Upper lobe of left lung (tissue), 6 donors: ENCODE measurements at places on chromosomes 11 and 22.
A peak's percentile ranks its signal among the peaks of the same experiment; 100 is the strongest.

- DNase-seq: no peak
Observed at GRCh38 chr22:28935713-28936112, 52.3 kb downstream of the ZNRF3 start.

- DNase-seq: no peak
Observed at GRCh38 chr11:72039856-72040401, 40.4 kb downstream of the NUMA1 start.

GRCh38 chr11:2306877-2307500 lies 5.2 kb downstream of the TSPAN32 start:
- peak; percentile 80 for DNase-seq

- DNase-seq: no peak
Observed at GRCh38 chr22:36083056-36083455, 54.4 kb upstream of the RBFOX2 start.

DNA sequence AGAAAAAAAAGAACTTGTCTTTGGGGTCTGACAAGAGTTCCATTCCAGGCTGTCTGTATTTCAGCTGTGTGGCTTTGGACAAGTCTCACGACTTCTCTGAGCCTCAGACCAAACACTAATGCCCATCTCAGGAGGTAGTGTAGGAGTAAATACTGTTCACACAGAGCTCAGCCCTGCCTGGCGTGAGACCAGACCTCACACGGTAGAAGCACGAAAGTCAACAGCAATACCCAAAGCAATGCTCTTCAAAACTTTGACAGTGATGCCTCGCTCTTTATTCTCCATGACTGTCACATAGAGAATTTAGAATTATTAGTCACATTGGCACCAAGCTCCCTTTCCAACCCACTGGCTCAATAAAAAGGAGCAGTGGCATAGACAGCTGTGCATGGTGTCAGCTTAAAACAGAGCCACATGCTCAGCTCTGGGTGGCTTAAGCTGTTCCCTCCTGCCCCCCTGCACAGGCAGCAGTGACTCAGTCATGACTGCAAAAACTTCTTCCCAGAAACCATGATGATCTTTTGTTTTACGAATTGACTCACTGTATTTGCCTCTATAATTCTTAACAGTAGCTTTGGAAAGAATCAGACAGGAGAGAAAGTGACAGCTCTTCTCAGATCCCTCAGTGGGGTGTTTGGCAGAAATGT lies 74.0 kb upstream of the PHF21B start:
- DNase-seq: no peak

DNA sequence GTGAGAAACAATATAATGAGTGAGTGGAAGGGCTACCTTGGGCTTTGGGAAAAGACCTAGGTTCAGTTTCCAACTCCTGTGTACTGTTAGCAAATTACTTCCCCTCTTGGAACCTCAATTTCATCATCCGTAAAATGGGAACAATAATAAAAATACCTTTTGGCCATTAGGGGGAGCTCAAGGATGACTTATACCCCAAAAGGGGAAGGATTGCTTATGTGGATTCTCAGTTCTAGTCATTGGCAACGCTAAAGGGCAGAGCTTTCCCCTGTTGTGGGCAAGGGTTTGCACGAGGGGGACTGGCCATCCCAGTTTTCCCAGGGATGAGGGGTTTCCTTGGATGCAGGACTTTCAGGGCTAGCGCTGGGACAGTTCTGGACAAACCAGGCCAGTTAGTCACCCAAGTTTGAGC lies 3.1 kb upstream of the COMMD9 start:
- no peak for DNase-seq

- DNase-seq: peak; percentile 79
Observed at GRCh38 chr22:29343313-29343805, 27.9 kb upstream of the RASL10A start.

DNA sequence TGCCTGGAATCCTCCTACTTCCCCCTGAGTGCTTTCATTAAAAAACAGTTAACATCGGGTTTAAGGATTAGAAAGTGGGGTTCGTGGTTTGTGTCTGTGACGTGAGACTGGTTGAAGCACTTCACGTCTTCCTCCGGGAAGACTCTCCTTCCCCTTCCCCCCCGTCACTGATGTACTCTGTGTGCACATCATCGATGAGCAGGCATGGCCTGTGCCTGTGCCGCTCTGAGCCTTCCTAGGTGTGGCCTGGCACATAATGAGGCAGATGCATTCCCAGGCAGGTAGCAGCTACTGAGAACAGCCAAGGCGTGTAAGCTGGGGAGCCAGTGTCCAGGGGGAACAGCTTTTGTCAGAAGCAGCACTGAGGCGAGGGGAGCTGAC lies 93.8 kb downstream of the BCR start:
- DNase-seq: no peak

- DNase-seq: no peak
Observed at GRCh38 chr22:42297778-42298177, 27.3 kb upstream of the TCF20 start.

DNA sequence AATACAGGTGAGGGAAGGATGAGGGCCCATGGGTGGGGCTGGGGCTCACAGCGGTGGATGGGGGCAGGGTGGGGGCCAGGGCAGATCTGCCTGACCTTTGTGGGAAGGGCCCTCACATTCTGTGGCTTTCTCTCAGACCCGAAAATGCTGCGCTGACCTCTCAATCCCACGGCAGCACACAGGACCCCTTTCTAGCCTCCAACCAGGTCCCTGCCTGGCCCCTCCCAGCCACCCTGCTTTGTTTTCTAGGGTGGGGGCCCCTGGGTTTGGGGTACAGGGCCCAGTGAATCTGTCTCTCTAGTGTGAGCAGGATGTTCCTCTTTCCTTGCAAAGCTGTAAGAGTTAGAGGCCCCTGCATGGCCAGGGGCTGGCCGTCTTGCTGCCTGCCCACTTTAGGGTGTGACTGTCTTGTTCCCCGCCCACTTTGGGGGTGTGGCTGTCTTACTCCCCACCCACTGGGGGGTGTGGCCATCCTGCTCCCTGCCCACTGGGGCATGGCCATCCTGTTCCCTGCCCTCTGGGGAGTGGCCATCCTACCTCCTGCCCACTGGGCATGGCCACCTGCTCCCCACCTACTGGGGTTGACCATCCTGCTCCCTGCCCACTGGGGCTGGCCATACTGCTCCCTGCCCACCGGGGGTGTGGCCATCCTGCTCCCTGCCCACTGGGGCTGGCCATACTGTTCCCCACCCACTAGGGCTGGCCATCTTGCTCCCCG lies 11.5 kb downstream of the PARVG start:
- no peak for DNase-seq

GRCh38 chr22:18110954-18111758 lies 547 bp downstream of the TUBA8 start:
- no peak for DNase-seq

DNA sequence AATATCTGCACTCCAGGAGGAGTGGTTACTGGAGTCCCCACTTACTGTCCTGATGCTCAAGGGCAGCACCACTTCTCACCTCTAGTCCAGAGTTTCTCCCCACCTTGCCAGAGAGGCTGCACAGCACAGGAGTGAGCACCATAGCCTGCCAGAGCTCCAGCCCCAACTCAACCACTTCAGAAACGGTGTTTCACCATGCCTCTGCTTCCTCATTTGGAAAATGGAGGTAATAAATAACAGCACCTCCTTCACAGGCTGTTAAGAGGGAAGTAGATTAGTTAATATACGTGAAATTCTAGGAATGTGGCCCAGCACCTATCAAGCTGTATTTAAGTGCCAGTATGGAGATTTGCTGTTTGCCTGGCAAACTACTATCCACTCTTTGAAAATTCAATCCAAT lies 63.0 kb downstream of the GALNT18 start:
- DNase-seq: peak; percentile 76

DNA sequence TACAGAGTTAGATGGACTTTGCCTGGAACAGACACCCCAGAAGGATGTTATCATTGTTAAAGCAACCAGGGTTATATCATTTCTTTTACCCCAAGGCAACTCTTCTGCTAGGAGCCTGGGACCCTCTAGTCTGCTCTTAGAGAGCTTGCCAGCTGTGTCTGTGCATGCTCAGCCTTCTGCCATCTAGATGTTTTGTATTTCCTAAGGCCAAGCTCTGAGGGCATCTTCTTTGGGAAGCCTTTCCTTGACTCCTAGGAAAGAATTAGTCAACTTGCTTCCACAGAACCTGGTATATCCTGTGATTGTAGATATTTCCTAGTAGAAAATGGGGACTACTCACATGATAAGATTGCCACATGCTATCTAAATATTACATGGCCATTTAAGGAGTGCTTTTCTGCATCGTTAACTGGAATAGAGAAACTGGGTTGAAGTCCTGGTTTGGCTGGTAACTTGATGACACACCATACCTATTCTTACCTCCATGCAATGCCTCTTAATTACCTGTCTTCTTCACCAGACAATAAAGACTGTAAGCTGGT lies 87.6 kb downstream of the STIM1 start:
- DNase-seq: no peak

GRCh38 chr22:19903031-19903430 lies 38.5 kb upstream of the COMT start:
- DNase-seq: no peak

- peak; percentile 43 for DNase-seq
Observed at GRCh38 chr22:19620742-19621371, 93.4 kb upstream of the SEPTIN5 start.

GRCh38 chr22:49432897-49433443 lies 394.7 kb downstream of the BRD1 start:
- DNase-seq: no peak

GRCh38 chr11:27650988-27651387 lies 49.3 kb downstream of the BDNF start:
- no peak for DNase-seq

- DNase-seq: no peak
Observed at GRCh38 chr11:79129702-79130101, 311.1 kb downstream of the TENM4 start.

DNA sequence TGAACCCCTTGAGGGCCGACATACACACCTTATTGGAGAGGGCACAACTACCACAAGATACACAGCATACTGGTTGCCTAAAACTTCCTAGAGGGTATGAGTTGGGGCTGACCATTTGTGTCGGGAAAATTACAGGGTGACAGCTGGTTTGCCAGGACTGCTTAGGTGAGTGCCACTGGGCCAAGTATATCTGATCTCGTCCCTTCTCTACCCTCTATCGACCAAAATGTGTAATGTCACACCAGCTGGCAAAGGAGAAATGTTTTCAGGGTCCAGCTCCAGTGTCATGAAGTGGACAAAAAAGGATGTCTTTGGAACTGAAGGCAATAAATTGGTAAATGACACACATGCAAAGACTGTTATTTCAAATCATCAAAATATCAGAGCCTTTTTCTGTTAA lies 126.1 kb downstream of the PGR start:
- DNase-seq: no peak

DNA sequence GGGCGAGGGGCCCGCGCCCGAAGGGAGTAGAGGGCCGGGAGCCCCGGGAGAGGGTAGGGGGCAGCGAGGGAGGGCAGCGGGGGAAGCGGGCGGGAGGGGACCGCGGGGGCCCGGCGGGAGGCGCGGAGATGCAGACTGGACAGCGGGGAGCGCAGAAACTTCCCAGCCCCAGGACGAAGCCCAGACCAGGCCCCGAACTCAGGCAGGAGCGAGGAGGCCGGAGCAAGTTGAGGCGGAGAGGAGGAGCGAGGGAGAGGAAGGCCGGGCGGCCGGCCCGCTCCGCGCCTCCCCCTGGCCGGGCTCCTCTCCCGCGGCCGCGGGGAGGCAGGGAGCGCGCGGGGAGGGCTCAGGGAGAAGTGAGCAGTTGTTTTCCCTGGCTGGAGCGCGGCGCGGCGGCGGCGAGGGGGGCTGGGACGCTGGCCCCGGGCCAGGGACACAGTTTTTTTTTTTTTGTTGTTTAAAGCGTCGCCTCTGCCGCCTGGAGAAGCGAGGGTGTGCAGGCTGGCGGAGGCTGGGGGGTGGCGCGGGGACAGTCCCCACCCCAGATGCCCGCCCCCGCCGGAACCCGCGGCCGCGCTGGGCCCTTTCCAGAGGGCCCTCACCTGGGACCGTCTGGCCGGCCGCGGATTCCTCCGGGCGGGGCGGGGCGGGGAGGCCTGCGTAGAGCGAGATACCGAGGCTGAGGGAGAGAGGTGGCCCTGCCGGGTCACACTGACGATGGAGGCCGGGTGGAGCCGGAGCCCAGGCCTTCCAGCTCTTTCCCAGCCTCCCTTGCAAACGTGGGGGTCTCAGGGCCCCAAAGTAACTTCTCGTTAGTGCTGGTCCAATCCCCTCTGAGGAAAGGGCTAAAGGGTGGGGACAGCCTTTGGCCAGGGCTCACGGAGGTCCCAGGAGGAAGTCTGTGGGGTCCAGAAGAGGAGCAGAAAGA lies at the start of gene LTBP3:
Gene LTBP3 (minus strand): TSS at position 358 of the 928 bp plus-strand sequence. CDS start 400 bp downstream, outside the sequence.
- DNase-seq: peak; percentile 74

- DNase-seq: no peak
Observed at GRCh38 chr22:27218012-27218920, 560.9 kb downstream of the MIAT start.

GRCh38 chr11:2774173-2775082 lies 74.6 kb upstream of the KCNQ1OT1 start:
- DNase-seq: no peak

GRCh38 chr11:79150966-79151365 lies 289.9 kb downstream of the TENM4 start:
- DNase-seq: no peak

DNA sequence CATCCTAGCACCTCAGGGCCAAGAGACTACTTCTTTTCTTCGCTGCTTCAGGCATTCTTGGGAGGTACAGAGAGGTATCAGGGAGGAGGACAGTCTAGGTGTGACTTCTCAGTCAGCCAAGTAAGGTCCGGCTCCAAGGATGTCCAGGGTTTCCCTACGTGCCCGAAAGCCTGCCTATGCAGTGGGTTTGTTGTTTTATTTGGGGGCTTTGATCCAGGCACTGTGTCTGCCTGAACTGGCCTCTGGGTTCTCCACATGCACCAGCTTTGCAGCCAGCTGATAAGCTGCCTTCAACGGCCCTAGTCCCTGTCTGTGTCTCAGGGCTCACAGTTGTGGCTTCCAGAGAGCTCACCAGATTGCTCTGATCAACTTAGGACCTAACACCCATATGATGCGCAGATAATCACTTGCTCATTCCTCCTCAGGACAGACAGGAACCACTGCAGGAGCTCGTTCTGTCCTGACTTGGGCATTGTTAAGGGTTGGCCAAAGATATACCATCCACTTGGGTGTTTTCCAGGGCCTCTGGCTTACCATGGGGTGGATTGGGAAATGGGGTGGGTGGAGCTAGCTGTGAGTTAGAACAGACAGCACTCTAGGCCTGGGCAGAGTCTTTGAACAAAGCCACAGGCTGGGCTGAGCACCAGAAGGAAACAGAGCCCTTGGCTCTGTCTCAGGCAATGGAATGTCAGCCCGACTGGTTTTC lies 45.5 kb upstream of the CRYBB3 start:
- DNase-seq: peak; percentile 93

DNA sequence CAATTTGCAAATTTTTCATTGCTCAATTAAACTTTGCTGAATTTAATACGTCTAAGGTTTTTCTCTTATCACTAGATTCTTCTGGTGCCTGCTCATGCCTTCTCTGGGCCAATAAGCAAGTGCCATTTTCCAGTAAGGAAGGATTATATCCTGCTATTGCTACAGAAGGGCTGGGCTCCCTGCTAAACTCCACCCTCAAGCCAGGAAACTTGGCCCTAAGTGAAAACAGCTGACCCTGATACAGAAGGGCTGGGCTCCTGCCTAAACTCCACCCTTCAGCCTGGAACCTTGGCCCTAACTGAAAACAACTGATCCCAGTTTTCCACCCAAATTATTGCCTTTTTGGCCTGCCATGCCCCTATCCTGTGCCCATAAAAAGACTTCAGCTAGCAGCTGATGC lies 385.3 kb downstream of the DYNC2H1 start:
- DNase-seq: no peak
